Natural killer cell treated with Interleukin-12 subunit alpha and Interleukin-12 subunit beta and Interleukin-15 and Interleukin-18, amount 100 ng/mL, for 72 hours (primary cell): ENCODE measurements at places on chromosomes 3 and 15.

DNA sequence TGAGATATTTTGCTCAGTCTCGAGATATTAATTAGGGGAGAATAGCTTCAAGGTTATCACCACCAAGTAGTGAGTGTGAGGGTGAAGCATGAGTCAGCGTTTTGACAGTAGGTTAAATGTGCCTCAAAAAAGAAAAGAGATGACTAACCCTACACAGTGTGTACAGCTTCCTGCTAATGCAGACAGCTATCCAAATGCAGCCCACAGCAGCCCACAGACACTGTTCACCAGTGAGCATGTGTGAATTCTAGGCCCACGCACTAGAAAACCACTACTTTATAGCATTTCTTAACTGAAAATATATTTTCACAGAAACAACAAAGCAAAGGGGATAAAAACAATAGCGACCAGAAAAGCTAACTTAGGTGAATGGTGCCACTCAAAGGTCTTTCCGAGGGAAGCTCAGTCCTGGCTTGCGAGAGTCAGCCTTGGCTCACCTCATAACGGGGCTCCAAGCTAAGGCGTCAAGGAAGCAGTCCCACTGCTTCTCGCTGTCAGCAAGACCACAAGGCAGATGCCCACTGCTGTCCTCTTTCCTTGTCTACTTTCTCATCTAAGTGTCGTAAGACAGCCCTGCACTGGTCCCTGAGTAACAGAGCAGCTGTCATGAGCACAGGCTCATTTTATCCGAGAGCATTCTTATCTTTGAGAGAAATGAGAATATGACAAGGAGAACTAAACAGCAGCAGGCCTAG lies 47.6 kb downstream of the TXNRD3 start:
- H3K36me3 ChIP-seq, result no peaks in the 10 kb centered on the region
- peak; percentile 86 for DNase-seq
- peaks cover 8% of the 10 kb centered on the region for H3K27me3 ChIP-seq
- H3K4me1 ChIP-seq, result peaks cover 44% of the 10 kb centered on the region
- peak overlapping the region; percentile 88 for H3K27ac ChIP-seq

- H3K36me3 ChIP-seq, result peaks cover 14% of the 10 kb centered on the region
- no peak for DNase-seq
- peaks cover 23% of the 10 kb centered on the region for H3K4me1 ChIP-seq
- peak overlapping the region; percentile 97 for H3K4me3 ChIP-seq
Measured at GRCh38 chr15:59688423-59688781, 718 bp downstream of the BNIP2 start.

GRCh38 chr15:69806287-69806915 lies 291.3 kb downstream of the TLE3 start:
- H3K27ac ChIP-seq, result no peak overlapping the region
- no peak for DNase-seq
- peaks cover 8% of the 10 kb centered on the region for H3K4me1 ChIP-seq
- H3K36me3 ChIP-seq, result no peaks in the 10 kb centered on the region
- H3K4me3 ChIP-seq, result no peak overlapping the region

DNA sequence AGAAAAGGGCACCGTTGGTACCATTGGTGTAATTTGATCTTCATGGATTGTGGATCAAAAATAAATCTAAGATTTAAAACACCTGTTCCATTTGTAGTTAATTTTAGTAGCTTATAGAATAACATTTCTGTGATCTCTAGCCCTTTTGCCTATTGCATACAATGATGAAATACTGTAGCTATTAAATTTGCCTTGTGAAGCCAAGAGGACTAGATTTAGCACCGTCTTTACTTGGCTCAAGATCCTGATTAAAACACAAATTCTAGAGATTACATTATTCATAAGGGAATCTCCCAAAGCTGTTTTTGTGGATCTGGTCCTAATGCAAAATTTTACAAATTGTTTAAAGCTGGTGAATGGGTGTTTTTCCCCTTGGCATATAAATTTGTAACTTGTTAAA lies 8.2 kb downstream of the TBC1D23 start:
- no peak overlapping the region for H3K27ac ChIP-seq
- no peak overlapping the region for H3K4me3 ChIP-seq
- H3K4me1 ChIP-seq, result peaks cover 20% of the 10 kb centered on the region
- H3K27me3 ChIP-seq, result no peaks in the 10 kb centered on the region
